ENCODE measurements at places on chromosomes 1 and 21.

DNA sequence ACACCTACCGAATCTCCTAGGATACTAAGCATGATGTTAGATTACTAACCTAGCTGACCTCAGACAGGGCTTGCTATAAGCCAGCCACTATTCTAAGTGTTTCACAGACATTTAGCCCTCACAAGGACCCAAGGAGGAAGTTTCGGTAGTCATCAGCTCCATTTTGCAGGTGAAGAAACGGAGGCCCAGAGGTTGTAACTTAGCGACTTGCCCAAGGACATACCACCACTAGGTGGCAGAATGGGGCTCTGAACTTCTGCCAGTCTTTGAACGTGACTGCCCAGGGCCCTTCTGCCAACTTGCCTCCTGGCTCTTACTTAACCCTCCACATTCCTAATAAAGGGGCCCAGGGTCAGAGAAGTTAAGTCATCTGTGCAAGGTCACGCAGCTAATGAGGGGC is 283.5 kb downstream of the C1orf94 start:
- DNase-seq = no peak

DNA sequence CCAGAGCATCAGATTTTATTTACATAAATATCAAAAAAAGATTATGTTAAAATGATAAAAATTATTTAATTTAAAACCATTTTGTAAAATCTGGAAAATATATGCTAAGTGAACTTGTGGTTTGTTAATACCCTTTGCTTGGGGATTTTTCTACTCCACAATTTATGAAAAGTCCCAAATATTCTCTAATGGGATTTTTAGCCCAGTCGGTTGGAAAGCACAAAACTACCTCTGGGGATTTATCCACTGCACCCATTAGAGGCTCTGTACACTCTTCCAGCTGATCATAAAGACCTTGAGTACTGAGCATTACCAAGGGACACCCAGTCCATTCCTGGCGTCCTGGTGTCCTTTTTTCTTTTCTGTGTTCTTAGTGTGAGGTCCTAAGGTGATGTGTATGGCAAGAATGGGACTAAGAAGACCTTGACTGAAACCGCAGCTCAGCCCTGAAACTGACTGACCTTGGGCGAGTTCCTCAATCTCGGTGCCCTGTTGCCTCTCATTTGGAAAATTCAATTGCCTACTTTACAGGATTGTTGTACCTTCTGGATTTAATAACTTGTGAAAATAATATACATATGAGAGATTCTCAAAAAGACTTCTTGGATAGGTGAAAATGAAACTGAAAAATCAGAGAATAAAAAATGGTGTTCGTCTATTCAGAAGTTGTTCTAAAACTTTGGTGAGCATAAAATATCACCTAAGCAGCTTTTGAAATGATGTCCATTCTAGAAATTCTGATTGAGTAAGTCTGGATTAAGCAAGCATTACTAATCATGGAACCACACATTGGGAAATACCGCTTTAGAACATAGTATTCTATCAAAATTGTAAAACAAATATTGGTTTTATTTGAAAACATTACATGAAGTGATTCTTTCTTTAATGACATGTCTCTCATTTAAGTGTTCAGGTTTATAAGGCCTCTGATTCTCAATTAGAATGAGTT is 21.5 kb upstream of the SAMSN1 start:
- DNase-seq = no peak

GRCh38 chr1:43774359-43774758 is 67.0 kb downstream of the ST3GAL3 start:
- DNase-seq = no peak

DNA sequence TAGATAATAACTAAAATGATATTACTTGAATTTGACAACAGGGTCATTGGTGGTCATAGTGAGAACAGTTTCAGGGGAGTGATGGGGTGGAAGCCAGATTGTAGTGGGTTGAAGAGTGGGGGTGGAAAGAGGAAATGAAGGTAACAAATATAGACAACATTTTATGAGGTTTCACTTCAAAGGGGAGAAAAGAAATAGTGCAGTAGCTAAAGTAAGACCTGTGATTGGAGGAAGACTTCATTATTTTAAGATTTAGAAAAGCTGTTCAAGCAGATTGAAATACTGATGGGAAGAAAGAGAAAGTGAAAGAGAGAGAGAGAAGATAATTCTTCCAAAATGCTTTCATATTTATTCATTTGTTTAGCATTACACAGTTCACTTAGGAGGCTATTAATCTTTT is 52.0 kb upstream of the KCNA3 start:
- DNase-seq = no peak

DNA sequence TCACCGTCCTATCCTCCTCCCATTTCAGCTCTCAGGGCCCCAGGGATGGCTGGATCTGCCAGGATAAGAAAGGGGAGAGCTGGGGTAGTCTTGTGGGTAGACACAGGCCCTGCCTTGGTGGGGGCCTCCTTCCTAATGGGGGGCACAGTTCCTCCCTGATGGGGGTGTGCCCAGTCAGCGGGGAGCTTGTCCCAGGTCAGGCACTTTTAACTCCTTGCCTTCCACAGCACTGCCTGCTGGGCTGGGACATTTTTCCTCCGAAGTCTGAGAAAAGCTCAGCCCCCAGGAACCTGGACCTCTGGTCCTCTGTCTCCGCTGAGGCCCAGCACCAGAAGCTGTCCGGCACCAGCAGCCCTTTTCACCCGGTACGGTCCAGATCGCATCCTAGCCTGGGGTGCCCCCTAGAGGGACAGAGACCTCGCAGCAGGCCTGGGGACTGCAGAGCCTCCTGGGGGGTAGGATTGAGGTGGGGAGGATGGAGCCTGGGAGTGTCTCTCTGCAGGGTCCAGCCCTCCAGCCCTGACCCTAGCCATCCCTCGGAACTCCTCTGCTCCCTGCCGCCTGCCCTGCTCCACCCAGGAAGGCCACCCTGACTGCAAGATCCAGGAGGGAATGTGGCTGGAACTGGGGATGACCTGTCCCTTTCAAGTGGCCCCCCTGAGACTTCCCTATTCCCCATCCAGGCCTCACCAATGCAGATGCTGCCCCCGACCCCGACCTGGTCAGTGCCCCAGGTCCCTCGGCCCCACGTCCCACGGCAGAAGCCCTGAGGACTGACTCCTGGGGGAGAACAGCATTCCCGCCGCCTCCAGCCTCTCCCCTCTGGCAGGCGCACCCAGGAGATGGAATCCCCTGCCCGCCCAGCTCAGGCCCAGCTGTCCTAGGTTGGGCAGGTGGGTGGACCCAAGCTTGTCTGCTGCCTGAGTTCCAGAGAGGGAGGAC is 12.0 kb downstream of the MIIP start:
- DNase-seq = no peak

DNA sequence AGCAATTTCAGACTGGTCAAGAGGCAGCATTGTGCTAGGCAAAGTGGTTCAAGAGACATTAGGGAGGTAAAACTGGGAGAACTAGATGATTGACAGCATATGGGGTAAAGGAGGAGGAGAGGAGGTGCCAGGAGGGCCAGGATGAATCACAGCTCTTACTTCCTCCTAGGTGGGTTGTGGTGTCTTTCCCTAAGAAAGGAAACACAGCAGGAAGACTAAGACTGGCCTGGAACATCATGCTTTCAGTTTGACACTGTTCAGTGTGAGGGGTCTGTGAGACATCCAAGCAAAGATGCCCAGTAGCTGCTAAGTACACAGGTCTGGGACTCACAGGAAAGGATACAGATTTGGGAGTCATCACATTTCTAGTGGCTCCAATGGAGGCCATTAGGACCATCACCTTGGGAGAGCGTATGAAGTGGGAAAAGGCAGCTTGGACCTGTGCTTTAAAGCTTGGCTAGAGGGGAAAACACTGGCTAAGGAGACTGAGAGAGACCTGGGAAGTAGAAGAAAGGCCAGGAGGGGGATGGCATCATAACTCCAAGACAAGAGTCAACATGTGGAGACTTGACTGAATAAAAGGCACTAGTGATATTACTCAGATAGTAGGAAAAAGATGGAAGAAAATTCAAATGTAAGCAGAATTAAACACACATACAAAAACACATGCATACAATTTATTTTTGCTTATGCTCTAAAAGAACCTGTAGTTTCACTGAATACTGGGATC is 17.3 kb downstream of the CD58 start:
- no peak for DNase-seq

DNA sequence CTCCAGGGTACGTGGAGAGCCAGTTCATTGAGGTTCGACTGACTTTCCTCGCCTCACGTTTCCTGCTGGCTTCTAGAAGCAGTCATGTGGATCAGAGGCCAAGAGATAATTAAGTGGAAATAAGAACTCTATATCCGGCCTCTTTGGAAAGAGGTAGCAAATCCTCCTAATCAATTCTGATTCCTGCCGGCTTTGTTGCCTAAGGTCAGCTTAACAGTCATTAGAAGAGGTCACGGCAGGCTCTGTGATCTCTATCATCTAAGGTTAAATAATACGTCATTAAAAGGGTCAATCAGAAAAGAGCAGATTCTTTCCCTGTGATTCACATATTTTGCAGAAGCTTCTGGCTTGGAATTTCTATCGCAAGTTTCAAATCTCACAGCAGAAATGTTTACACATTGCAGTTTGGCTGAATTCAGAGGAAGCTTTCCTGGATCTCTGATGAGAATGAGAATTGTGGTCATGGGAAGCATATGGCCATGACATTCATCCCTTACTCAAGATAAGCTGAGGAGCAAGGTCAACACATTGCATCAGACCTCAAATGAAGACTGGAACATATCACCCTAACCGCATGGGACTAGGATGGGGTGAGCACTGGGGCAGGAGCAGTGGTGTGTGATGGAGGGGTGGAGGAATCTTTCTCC is 189.4 kb downstream of the PBX1 start:
- no peak for DNase-seq

DNA sequence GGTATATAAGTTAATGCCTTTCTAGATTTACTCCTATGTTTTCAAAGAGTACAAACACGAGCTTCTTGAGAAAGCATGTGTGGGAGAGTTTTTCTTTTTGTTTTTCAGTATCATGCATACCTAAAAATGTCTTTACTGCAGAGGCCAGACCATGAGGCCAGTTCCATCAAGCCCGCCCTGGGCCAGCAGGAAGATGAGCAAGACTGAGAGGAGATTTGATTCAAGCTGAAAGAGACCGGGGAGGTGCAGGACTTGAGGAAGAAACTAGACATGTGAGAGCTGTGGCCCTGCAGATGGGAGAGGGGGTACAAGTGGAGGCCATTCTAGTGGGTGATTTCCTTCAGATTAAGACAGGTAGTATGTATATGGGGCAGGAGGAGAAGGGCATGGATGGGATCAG is 33.4 kb upstream of the NTPCR start:
- no peak for DNase-seq

- no peak for DNase-seq
Measured at GRCh38 chr1:91059157-91059556, 37.3 kb upstream of the ZNF644 start.

DNA sequence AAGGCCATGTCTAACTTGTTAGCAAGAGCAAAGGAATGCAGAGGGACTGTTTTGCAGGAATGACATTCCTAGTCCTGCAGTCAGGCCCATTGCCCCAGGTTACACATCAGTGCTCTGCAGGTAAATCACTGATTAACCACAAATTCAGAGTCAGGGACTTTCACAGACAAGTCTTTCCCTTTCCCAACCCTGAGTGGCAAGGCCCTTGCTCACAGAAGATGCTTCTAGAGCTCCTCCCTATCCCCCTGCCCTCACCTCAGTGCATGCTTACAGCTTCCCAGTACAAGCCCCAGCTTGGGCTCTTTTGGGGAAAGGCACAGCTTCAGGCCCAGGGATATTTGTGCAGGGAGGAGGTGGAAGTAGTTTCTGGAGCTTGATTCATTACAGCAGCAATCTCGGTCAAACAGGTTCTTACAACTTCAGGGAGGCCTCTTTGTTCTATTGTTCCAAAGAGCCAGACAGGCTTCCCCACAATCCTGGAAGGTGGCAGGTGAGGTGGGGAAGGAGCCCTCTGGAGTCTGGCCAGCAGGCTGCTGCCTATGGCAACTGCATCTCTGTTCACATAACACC is 53.9 kb downstream of the CASQ2 start:
- DNase-seq = no peak

DNA sequence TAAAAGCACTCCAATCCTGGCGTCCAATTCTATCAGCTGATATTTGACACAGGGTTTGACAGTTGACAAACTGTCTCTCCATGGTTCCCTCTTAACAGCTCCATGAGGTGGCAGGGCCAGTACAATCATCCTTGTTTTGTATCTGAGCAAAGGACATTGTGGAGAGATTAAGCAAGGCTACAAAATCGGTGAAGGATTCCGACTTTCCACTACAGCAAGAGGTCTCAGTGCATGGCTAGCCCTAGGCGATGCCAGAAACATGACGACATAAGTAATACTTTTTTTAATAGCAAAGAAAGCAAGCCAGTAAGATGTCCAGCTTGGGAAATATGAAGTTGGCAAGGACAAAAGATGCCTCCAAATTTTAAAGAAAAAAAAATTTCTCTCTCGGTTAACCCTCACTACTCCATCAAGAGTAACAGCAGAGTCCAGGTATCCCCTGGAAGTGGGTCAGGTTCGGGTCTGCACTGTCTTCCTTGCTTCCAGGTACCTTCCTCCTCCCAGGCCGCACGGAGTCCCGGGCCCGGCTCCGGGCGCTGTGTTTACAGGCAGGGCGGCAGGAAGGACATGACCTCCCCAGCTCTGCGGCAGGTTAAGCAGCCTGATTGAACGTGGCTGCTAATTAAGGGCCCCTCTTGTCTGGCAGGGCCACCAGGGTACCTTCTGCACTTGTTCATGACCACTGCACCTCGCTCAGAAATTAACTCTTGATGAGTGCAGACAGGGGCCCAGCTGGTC is 106.1 kb downstream of the SIM2 start:
- no peak for DNase-seq

- no peak for DNase-seq
Measured at GRCh38 chr1:3610527-3611169, 660 bp downstream of the MEGF6 start.

DNA sequence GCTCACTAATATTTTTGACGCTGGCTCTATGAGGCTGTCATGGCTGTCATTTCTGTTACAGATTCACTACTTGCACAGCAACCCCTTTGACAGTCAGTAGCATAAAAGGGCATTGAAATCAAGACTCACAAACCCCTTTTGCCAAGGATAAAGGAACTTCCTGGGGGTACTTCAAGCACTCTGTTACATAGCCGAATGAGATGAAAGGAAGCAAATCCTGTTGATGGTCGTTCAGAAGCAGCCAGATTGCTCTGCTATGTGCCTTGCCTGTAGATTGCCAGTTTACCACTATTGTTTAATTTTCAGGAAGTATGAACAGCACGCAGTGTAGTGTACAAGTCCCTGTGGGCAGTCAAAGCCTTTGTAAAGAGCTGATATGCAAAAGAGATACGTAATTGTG is 296.2 kb downstream of the LRRIQ3 start:
- DNase-seq = no peak

- DNase-seq = no peak
Measured at GRCh38 chr1:52579415-52579814, 22.8 kb upstream of the GPX7 start.
